Non-pigmented ciliary epithelial cell (primary cell): ENCODE measurements at places on chromosomes 3 and 15.
A peak's percentile ranks its signal among the peaks of the same experiment; 100 is the strongest.

GRCh38 chr3:173584838-173585831, 187.6 kb downstream of the NLGN1 start:
- DNase-seq, result no peak

GRCh38 chr3:53146319-53146891, 14.6 kb upstream of the PRKCD start:
- DNase-seq, result no peak

GRCh38 chr3:153429821-153430220, 267.8 kb downstream of the RAP2B start:
- no peak for DNase-seq

DNA sequence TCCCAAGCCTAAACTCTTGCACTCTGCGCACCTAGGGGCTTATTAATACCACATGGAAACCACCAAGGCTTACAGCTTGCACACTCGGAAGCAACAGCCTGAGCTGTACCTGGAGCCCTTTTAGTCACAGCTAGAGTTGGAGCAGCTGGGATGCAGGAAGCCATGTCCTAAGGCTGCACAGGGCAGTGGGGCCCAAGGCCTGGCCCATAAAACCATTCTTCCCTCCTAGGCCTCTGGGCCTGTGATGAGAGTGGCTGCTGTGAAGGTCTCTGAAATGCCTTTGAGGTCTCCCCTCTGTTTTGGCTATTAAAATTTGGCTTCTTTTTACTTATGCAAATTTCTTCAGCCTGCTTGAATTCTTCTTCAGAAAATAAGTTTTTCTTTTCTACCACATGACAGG, 383.9 kb upstream of the UBE2E2 start:
- DNase-seq, result no peak

DNA sequence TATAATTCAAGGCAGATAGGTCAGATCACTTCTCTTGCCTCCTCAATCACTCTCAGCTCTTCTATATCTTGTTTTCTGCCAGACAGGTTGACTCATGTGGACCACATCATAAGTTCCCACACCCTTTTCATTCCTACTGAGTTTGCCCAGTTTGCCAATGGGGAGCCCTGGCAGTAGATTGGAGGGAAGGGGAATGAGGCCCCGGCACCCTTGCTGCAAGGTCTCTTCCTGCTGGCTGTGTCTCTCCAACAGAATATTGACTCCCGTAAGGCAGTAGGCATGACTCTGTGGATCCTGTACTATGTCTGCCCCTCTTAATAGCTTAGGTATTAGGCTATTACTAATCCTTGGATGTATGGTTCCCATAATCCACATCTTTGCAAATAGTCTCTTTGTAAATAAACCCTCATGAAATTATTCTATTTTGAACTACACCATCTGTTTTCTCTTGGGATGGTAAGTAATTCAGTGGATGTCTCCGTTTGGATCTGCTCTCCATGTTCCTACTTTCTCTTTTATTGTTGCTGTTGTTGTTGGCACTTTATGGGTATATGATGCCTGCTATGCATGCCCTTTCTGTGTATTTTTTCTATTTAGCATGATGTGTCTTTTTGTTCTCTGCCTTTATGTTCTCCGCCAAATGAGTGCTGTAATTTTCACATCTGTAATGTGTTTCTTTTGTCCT, 65.5 kb upstream of the DCBLD2 start:
- no peak for DNase-seq

DNA sequence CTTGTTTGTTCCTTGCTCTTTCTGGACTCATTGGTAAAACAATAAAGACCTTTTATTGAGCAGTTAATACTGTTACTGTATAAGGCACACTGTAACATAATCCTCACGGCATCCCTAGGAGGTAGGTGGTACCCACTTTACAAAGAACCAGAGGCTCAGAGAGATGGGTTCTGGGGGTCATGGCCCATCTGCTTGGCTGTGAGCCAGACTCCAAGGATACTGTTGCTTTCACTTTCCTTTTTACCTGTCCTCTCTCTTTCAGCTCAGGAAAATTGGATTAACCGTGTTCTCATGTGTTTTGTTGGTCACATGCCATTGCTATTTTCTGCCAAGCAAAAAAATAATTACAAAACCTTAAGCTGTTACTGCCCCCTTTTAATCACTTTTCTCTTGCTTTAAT, 34.8 kb upstream of the FILIP1L start:
- DNase-seq, result no peak

GRCh38 chr15:43796566-43796965, 3.5 kb downstream of the SERINC4 start:
- no peak for DNase-seq

- DNase-seq, result no peak
These were observed 13.0 kb upstream of the APOD start for GRCh38 chr3:195596765-195597171.

- DNase-seq, result no peak
These were observed 31.1 kb downstream of the CYP11A1 start for GRCh38 chr15:74336061-74337005.

- DNase-seq, result no peak
These were observed 49.5 kb downstream of the WHAMM start for GRCh38 chr15:82858932-82859331.

GRCh38 chr15:36947035-36947719, 153.2 kb downstream of the MEIS2 start:
- DNase-seq, result no peak

DNA sequence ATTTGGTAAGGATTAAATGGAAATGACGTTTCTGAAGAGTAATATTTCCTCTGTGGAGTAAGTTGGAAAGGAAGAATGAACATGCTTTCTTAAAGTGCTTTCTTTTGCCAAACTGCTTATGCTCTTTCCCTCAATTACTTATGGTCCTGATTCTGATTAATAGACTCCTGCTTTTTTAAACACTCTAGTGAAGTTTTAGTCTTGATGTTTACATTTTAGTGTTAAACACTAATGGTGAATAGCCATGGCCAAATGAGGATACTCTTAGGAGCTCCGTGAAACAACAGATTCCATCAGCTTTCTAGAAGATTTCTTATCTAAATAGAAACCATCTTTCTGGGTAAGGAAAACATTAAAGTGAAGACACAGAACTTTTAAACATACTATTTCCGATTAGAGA, 117.6 kb downstream of the P3H2 start:
- DNase-seq, result no peak

GRCh38 chr3:117820658-117821299, 1111.2 kb downstream of the TUSC7 start:
- DNase-seq, result no peak

- DNase-seq, result no peak
These were observed 47.4 kb downstream of the GPR171 start for GRCh38 chr3:151155409-151156128.

- DNase-seq, result no peak
These were observed 40.6 kb downstream of the FOXB1 start for GRCh38 chr15:60044636-60045270.

DNA sequence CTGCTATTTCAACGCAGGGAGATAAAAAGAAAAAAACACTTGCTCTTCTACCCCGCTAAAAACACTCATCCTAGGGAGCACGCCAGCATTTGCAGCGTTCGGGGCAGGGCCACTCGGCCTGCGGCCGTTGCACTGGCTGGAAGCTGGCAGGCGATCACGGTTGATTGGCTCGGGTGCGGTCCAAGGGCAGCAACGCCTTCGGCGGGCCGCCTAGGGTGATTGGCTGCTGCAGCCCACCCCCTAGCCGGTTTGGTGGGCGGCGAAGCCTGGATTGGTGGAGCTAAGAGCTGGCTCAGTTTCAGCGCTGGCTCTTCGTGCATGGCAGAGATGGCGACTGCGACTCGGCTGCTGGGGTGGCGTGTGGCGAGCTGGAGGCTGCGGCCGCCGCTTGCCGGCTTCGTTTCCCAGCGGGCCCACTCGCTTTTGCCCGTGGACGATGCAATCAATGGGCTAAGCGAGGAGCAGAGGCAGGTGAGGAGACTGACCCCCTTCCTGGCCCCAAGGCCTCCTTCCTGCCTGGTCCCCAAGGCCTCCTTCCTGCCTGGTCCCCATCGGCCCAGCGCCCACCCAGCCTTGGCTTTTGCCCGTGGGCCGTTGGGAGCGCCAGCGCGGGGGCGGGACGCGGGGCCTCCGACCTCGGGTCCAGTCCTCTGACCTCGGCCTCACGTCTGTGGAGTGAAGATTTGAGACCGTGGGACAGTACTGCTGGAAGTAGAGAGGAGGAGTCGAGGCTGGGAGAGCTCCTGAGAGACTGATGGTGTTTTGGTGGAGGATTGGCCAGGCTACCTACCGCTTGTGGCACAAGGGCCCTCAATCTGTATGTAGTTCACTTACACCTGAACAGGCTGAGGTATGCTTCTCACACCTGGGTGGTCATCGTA, at the start of gene IVD:
IVD (plus strand) TSS at position 295 of the 881 bp plus-strand sequence; CDS start at position 328, 33 bp downstream.
- peak; percentile 80 for DNase-seq

DNA sequence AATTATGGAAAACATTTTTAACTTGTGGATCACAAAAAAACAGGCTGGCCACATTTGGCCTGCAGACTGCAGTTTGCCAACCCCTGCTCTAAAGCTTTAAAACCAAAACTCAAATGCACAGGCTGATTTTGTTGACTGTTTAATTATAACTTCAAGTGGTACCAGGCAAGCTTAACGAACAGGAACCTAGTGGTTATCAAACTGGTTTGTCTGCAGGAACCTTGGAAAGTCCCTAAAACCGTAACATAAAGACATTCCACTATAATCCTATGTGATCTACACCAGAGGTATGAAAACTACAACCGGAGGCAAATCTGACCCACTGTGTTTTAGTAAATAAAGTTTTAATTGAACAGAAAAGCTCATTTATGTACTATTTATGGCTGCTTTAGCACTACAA, 52.4 kb downstream of the TBL1XR1 start:
- no peak for DNase-seq

GRCh38 chr3:12620729-12621128, 43.2 kb downstream of the RAF1 start:
- no peak for DNase-seq

- DNase-seq, result no peak
These were observed 157.7 kb upstream of the BCL6 start for GRCh38 chr3:187902936-187903335.

DNA sequence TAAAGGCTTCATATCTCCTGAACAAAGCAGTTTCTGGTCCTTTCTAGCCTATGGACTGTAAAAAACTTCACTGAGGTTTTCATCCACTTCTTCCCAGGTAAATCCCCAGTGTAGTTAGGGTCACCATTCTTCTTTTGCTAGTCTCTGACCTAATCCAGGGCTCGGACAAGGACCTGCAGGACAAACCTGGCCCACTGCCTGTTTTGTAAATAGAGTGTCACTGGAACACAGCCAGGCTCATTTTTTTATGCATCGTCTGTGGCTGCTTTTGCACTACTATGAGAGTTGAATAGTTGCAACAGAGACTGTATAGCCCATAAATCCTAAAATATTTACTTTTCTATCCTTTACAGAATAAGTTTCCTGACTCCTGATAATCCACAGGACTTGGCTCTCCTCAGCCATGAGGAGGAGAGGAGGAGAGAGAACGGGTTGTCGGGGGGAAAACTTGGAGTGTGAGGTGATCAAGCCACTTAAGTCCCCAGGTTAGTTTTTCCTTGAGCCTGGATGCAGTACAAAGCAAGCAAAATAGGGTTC, 29.0 kb downstream of the CCR3 start:
- DNase-seq, result no peak

GRCh38 chr15:58472821-58473581, 41.2 kb downstream of the LIPC start:
- no peak for DNase-seq

DNA sequence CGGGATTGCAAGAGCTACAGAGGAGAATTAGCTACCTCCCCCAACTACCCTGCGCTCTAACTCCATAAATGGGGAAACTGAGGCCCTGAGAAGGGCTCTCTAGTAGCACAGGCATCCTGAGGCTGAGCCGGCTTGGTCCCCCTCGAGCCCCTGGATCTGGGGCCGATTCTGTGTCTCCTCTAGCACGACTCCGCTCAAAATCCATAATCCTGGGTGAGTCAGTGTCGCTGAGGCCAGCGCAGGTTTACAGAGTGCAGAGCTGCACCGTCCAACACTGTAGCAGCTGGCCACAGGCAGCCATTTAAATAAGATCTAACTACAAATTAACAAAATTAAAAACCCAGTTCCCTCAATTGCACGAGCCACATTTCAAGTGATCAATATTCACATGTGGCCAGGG, 10.8 kb downstream of the GATA2 start:
- no peak for DNase-seq

GRCh38 chr3:138136201-138136600, 4.0 kb upstream of the A4GNT start:
- no peak for DNase-seq

DNA sequence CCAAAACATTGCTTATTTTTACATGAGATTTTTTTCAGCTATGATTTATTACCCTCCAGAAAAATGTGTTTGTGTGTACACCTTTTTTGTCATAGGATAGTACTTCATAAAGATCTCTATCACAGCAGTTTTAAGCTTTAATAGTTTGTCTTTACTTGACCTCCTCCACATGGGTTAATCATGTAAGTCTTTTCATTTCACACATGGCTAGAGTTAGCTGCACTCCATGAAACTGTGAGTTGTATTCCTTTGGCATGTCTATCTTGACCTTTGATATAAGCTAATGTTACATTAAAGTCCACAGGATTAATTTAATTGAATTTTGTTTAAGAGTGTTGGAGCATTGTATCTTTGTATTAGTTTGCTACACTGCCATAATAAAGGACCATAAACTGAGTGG, 217.1 kb downstream of the OTOL1 start:
- DNase-seq, result no peak

GRCh38 chr3:6602329-6602728, 258.6 kb upstream of the GRM7 start:
- DNase-seq, result no peak

GRCh38 chr3:128143496-128143895, 9.8 kb upstream of the EEFSEC start:
- no peak for DNase-seq

DNA sequence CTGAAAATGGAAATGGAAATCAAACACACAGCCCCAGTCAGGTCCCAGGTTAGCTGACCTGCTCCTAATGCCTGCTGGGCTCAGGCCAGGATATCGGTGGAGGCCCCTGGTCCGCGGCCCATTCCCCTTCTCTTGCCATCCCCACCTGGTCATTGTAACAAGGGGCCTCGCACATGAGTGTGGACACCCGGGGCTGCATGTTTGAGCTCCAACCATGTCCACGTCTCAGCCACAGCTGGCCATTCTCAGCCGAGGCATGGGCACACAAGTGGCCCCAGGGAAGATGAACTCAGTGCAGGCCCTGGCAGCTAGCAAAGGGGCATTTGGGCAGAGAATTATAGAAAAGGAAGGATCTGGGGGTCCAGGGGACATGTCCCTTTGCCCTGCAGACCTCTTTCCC, 41.7 kb downstream of the FAM174B start:
- no peak for DNase-seq

- DNase-seq, result no peak
These were observed 40.6 kb upstream of the SLC9A9 start for GRCh38 chr3:143888846-143889245.

DNA sequence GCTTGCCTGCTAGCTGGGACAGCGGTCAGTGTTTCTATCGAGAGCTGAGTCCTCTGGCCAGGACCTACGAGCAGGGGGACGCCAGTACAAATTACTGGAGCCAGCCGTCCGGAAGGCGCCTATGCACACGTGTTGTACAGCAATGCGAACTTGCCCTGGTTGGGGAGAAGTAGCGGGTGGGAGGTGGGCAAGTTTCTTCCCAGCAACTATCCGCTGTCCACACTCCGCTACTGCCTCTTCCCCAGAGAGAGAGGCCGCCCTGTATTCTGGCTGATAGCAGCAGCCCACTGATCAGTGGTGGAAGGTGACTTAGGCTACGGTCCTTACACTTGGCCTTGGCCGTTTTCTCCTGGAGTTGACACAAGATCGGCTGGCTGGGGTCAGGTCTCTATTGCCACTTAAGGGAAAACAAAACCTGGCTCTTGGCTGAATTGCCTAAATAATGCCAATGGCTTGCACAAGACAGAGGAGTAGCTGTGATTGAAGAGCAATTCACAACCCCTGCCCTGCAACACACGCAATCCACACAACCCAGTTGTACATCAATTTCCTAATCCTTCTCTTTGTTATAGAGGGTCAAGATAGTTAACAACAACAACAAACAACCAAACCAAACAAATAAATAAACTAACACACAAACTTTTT, 12.8 kb upstream of the SHC4 start:
- DNase-seq, result no peak
